Cerebellar cortex (tissue), 1 donor: ENCODE measurements at places on chromosomes 7 and 10.
A peak's percentile ranks its signal among the peaks of the same experiment; 100 is the strongest.

DNA sequence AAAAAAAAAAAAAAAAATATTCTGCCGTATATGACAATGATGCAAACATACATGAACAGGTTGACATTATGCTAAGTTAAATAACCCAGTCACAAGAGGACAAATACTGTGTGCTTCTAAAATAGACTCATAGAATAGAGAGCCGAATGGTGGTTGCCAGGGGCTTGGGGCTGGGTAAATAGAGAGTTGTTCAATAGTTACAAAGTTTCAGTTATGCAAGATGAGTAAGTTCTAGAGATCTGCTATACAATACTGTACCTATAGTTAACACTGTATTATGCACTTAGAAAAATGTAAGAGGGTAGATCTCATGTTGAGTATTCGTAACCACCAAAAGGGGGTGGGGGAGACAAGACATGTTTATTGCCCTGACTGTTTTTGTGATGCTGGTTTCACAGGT lies 77.1 kb upstream of the GNAI1 start:
- DNase-seq = no peak

GRCh38 chr7:98727146-98727709 lies 110.1 kb downstream of the NPTX2 start:
- DNase-seq = no peak

DNA sequence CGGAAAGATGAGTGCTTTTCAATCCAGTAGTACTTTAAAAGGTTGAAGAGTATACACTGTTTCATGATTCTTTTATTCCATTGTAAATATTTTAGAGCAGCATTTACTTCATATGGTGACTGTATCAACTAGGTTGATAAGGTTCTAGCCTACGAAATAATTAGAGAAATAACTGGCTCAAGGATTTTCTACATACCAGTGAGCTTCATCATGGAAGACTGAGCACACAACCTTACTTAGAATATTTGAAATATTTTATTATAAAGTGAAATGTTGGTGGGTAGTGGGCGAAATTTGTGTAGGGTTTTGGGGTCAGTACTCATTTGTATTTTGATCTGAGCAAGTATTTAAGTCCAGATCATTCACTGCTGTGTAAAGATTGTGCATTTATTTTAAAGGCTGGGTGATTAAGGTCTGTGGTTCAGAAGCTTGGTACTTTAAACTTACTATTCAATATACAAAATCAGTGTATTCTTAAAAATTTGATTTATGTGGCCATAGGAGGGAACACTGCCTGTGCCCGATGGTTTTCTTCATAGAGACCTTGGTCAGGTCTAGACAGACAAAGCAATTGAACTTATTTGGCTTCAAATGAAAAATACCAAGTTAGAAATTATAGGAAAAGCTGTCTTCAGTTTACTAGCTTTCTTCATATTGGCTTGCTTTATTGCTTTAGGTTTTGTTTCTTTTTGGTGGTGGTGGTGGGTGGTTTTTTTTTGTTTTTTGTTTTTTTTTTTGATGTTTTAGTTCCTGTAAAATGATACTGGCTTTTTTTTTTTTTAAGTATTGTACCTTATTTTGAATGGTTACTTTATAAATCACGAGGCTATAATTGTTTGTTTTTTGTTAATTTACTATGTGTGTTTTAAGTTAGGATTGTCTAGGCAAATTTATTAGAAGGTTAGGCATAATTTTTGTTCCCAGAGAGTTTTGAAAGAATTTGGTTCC lies 3.0 kb downstream of the KMT2E start:
- DNase-seq = no peak

GRCh38 chr10:71218046-71218650 lies 5.8 kb downstream of the UNC5B start:
- peak; percentile 33 for DNase-seq

GRCh38 chr7:106895246-106895864 lies 30.3 kb downstream of the PIK3CG start:
- no peak for DNase-seq

DNA sequence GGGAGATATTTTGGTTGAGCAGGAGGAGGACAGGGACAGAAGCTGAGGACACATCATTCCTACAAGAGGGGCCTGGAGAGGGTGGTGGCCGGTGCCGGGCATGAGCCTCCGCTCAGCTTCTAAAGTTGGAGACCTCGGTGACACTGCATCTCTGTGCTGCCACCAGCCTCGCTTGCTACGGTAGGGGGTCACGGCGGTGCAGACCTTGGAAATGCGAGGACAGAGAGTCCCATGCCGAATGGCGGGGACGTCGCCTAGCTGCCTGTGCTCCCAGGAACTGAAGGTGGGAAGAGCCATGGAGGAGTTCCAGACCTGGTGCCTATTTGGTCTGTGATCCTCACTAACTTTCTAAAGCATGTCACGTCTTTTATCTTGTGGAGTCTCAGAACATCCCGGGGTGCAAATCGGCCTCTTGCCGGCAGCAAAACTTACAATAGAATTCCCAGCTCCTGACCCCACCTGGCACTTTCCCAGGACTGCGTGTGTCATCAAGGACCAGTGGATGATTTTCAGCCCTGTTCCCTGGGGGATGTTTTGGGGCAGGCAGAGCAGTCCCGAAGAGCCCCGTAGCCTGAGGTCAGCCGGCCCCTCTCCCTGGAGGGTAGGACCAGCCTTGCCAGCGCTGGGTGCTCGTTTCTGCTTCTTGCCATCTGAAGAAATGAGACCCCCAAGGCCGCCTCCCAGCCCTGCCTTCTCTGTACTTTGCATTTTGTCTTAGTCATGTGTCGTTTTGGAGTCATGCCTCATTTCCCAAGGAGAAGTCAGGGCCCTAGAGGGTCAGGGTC lies 205.8 kb upstream of the SHH start:
- DNase-seq = no peak

DNA sequence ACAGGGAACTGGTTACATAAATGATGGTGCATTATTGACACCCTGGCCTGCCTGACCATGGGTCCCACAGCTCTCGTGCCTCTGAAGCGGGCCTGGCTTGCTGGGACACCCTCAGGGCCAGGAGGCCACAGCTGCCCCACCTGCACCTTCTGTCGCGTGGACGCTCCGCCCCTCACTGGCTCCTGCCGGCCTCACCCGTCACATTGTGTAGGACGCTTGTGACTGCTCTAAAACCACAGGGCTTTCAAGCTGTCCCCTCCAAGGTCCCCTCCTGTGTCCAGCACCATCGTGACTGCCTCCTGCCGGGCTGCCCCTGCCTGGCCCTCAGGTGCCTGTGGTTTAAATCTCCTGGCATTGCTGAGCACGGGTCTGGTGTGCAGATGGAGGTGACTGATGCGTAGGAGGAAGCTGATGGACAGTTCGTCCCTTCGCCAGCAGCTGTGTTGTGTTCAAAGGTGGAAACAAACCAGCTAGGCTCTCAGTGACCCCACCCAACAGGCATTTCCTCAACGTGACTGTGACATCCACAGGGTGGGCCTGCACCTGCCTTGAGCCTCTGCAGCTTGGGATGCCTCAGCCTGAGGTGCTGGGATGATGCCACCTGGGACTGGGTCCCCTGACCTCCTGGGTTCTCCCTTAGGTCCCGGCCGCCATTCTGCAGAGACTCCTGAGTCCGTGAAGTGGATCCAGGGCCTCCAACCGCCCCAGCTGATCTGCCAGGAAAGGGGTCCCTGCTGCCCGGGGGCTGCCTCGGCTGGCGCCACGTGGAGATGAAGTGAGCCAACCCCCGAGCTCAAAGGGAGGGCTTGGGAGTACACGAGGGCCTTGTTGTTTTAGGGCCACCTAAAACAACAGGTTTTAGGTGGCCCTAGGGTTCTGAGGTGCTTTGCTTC lies 148.5 kb downstream of the WDR37 start:
- no peak for DNase-seq

GRCh38 chr10:70188768-70189167 lies 18.5 kb upstream of the SAR1A start:
- DNase-seq = no peak

- DNase-seq = no peak
Measured at GRCh38 chr7:29642494-29643155, 79.0 kb downstream of the PRR15 start.

DNA sequence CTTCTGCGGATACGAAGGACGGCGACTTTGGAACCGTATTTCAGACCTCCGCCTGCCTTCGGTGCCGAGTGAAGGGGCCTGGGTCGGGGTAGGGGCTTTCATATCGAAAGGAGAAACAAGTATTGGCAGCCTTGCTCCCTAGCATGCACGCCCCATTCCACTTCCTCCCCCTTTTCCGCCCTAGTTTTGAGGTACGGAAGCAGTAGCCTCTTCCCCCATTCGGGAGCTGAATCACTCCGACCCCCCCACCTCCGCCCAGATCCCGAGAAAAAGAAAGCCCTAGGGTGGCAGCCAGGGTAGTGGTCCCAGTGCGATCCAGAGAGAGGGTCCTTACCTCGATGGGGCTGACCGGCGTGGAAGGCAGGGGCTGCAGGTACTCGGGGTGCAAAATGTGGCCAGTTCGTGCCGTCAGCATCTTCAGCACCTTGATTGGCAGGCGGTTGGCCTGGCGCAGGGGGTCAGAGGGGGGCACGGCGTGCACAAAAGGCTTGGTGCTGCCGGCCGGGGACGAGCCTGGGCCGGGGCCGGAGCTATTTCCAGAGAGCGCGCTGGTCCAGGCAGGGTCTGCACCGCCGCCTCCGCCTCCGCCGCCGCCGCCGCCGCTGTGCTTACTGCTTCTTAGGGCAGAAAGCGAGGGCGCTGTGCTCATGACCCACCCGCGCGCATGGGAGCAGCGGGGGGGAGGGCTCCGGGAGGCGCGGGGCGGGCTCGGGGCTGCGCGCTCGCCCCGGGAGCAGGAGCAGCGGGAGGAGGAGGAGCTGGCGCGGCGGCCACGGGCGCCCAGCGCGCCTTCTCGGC lies 594 bp downstream of the ZNF503 start:
- DNase-seq = no peak

DNA sequence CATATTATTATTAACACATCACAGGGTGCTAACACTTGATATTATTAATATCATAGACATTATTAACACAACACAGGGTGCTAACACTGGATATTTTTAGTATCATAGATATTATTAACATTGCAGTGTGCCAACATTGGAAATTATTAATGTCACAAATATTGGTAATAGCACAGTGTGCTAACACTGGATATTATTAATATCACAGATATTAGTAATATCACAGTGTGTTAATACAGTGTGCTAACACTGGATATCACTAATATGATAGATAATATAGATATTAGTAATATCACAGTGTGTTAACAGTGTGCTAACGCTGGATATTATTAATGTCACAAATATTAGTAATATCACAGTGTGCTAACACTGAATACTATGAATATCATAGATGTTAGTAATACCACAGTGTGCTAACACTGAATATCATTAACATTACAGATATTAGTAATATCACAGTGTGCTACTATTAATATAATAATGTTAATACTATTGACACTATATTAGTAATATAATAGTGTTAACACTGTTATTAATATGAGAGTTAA lies 1.6 kb upstream of the TMEM225B start:
- DNase-seq = no peak

- DNase-seq = no peak
Measured at GRCh38 chr10:101120520-101120883, 10.6 kb upstream of the TLX1 start.

DNA sequence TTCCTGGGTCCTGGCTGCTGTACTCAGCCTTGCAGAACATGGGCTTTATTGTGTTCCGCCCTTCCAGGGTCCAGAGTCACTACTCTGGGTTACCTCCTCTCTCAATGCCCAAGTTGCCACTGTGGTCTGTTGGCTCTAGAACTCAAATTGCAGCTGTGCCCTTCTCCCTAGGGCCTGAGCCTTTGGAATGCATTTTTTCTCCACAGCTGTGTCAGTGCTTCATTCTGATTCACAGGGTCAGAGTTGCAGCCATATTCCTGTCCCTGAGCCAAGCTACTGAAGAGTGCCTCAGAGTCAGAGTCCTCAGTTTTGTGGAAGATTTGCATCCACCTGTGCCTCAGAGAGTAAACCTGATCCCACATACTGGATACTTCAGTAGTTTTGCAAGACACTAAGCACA lies 167.5 kb downstream of the ITGB1 start:
- DNase-seq = no peak

GRCh38 chr7:142808802-142809583 lies 38.2 kb downstream of the PRSS2 start:
- DNase-seq = no peak

GRCh38 chr10:71383972-71384687 lies 12.6 kb upstream of the CDH23 start:
- peak; percentile 61 for DNase-seq

DNA sequence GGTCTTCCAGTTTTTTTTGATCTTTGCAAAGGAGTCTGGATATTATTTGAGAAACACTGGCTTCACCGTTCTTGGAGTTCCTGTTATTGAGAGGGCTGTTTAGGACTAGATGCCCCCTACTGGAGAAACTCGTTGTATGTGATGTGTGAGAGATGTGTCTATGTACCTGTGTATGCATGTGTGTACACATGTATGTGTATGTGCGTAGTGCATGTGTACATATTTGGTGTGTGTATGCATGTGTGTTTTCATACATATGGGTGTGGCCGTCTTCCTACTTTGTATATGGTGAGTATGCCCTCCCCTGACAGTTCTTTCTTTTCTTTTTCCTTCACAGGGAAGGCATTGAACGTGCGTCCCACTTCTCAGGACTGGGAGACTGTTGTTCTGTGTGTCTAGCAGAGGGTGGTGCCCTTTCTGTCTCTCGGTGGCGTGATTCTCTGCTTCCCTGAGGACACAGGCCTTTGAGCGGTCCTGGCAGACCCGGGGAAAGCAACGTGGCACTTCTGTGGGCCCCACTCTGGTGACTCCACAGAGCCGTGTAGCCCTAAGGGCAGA lies 3.0 kb upstream of the CALHM3 start:
- DNase-seq = peak; percentile 75

DNA sequence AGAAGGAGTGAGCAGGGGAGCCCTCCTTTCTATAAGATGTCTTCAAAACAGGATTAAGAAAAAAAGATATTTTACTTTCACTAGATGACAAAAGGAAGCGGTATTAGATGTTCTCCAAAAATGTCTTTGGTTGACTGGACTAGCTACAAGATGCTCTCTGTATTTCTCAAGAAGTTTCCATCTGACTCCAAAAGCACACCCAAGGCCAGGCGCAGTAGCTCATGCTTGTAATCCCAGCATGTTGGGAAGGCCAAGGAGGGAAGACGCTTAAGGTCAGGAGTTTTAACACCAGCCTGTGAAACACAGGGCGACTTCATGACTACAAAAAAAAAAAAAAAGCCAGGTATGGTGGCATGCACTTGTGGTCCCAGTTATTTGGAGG lies 84.5 kb downstream of the PIP4K2A start:
- no peak for DNase-seq

DNA sequence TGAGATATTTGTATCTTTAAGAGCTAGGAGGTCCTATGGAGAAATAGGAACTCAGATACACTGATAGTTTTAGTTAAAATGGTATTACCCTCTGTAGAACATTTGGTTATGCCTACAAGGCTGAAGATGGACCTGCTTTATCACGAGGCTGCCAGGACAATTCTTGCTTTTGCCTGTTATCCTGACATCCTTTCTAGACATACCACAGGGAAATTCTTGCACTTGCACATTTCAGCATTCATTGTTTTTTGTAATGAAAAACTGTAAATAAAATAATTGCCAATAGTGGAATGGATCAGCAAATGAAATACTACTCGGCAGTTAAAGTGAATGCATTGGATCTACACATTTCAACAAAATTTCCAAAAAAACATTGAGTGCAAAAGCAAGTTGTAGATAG lies 9.7 kb downstream of the COL28A1 start:
- no peak for DNase-seq

GRCh38 chr7:151702961-151703360 lies 174.0 kb downstream of the PRKAG2 start:
- no peak for DNase-seq
